ENCODE measurements at places on chromosomes 2 and 18. TPM values are rescaled to one million over a fixed set of nuclear protein-coding genes. Genes with fewer than 3 reads are reported as not detected.

The IL1RN gene
- total RNA-seq, result not detected

The NTSR2 gene
- not detected for total RNA-seq

The CAVIN2 gene
- total RNA-seq, result 16.0 TPM

The DAW1 gene
- total RNA-seq, result not detected
